NCI-H187 treated with DMSO at 0.1 percent for 48 hours (cell line): ENCODE measurements at places on chromosomes 2 and 18.
A peak's percentile ranks its signal among the peaks of the same experiment; 100 is the strongest.

DNA sequence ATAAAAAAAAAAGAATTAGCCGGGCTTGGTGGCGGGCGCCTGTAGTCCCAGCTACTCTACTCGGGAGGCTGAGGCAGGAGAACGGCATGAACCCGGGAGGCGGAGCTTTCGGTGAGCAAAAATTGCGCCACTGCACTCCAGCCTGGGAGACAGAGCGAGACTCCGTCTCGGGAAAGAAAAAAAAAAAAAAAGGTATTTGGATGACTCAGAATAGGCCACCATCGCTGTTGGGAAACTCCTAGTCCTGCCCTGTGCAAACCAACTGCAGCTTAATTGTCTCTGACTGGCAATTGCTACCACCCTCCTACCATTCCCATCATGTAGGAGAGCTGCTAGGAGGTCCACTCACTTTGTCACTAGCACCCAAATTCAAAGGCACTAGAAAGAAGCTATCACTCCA, 43.5 kb downstream of the ATP8B1 start:
- DNase-seq = no peak

GRCh38 chr2:201915446-201915845, 109.1 kb downstream of the CDK15 start:
- DNase-seq = no peak

GRCh38 chr2:2116657-2117056, 214.4 kb downstream of the MYT1L start:
- no peak for DNase-seq

DNA sequence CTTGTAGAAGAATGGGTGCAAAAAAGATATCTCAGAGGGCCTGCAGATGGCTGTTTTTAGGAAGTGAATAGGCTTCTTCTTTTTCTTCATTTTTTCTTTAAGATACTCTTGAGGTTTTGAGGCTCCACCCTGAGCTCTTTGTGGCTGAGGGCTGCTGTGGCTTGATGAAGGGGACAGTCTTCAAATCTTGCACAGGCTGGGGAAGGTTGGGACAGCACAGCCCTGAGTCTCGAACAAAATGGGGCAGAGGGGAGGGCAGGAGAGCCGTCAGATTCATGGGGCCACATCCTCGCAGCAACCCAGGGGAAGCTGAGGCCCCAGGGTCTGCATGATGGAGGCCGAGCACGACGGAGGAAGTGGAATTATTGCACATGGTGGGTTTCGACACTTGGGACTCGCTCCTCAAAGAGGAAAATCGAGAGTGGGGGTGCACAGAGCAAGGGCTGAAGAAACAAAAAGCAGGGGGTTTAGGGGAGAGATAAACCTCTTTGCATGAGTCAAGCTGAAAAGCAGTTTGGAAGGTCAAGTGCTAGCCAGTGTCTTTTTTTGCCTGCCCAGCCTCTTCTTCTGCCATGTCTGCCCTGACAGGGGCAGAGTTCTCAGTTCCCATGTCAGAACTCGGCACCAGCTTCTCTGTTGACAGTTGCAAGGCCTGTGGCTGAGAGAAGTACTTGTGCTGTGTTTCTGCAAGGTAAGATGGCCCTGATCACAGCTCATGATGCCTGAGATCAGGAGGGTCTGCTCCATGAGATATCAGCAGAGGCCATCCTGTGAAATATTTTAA, 19.5 kb downstream of the INPP4A start:
- DNase-seq = no peak

- DNase-seq = no peak
These were observed 58.6 kb downstream of the NCK2 start for GRCh38 chr2:105803337-105803736.

DNA sequence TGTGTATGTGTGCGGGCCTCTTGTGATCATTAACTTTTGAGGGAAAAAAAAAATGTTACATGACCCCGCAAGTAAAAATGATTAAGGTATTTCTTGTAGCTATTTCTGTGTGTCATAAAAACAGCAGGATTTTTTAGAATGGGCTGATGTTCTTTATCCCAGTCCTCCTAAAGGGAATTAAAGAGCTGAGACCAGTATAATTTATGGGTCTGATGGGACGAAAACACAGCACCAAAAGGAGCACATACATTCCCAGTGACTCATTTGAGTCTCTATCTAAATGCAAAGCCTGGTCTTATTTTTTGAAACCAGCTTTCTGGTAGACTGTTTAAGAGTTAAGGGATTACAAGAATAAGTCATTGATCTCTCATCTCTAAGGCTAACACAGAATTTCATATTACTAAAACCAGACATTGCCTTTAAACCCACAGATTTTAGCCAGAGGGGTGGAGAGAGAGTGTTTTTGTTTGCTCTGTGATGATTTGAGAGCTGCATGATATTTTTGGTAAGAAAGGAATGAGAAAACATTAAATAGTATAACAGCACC, 342.3 kb upstream of the EPHA4 start:
- no peak for DNase-seq

- no peak for DNase-seq
These were observed 189.8 kb downstream of the NCK2 start for GRCh38 chr2:105934467-105934866.

- no peak for DNase-seq
These were observed 478.7 kb upstream of the POU3F3 start for GRCh38 chr2:104375206-104375605.

- DNase-seq = no peak
These were observed 311.6 kb upstream of the CDH7 start for GRCh38 chr18:65439188-65439587.

DNA sequence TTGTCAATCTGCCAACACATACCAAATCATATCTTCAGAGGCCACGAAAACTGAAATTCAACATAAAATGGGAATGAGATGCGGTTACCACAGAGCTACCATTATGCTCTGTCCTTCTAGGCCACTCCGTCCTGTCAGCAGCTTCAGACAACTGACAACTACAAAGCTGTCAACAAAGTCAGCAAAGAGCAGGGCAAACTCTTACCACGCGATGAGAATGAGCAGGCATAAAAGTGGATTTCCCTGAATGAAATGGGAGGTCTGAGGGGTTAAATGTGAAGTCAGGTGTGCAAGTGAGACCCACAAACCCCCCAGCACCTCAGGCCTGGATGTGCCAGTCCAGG, 130.1 kb downstream of the LNPK start:
- DNase-seq = no peak

DNA sequence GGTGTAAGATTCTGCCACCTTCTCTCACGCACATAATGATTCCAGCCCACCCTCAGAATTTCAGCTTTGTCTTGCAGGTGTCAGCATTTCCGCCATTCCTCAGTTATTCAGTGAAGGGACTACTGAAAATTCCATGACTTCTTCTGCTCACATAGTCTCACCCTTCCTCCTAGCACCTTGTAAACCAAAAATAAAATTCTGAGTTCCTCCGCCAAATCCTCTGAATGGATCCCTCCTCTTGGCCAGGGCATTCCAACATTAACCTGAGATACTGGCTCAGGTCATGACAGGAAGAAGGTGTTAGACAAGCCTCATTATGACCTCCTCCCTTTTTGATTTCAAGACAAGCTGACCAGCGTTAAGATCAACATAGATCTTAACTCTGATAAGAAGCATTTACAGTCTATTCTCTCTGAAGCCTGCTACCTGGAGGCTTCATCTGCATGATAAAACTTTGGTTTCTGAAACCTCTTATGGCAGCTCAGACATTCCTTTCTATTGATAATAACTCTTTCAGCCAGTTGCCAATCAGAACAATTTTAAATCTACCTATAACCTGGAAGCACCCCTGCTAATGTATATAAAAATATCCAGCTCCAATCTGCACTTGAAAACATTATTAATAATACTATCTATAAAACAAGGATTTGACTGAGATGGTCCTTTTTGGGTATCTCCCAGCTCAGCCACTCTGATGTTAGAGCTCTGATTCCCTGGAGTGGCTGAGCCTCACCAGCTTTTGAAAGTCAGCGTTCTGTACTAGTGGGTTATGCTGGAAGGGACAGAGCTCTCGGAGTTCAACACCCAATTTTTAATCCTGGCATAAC, 136.4 kb upstream of the APCDD1 start:
- DNase-seq = no peak

DNA sequence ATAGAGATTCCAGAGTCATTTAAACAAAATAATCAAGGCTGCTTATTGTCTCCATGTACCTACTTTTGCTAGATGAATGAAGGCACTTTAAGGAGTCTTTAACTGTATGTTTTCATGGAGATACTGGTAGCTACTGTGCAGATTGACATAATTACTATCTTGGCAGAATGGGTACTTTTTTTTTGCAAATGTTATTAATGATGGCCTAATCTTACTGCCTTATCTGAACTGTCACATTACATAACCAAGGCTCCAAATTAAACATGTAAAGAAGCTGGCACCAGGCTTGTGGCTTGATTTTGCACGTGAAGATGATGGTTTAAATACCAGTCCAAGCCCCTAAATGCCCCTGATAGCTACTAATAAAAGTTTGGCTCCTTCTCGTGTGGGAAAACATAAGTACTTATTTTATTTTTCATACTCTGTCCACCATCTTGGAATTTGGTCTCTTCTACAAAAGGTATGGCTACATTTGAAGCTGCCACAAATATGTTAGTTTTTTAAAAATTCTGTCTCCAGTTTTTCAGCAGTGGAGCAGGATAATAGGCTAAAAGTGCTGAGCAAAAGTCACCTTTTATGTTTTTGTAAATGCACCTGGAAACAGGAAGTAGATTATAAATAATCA, 4.1 kb downstream of the TRIB2 start:
- DNase-seq = no peak

GRCh38 chr2:71886241-71886640, 261.4 kb downstream of the CYP26B1 start:
- DNase-seq = no peak

GRCh38 chr2:71700658-71701397, 247.5 kb downstream of the DYSF start:
- DNase-seq = no peak

- DNase-seq = no peak
These were observed 49.3 kb downstream of the ZNF516 start for GRCh38 chr18:76445741-76446232.

DNA sequence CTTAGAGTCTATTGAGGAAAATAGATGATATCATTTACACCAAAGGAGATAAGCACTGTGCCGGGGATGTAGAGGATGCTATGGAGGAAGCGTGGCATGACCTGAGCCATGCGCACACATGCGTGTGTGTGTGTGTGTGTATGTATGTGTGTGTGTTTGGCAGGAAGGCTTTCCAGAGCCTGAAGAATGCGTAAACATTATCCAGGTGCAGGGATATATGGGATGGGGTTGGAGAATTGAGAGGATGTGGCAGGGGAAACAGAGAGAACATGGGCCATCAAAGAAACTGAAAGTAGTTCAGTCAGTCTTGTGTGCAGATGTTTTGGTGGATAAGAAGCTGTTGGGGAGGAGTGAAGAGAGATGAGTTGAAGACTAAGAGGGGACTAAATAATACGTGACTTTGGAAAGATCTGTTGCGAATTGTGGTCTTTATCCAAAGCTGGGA, 9.3 kb upstream of the STAT1 start:
- no peak for DNase-seq

GRCh38 chr2:120491111-120491625, 145.2 kb downstream of the INHBB start:
- no peak for DNase-seq

GRCh38 chr2:86623043-86623493, 597 bp downstream of the RNF103 start:
- no peak for DNase-seq

- DNase-seq = peak; percentile 6
These were observed 24.6 kb upstream of the ATOH8 start for GRCh38 chr2:85728883-85729824.

- DNase-seq = no peak
These were observed 7.3 kb upstream of the MTLN start for GRCh38 chr2:110219496-110220189.

GRCh38 chr2:11493282-11493681, 27.3 kb upstream of the E2F6 start:
- no peak for DNase-seq

- DNase-seq = no peak
These were observed 2.3 kb upstream of the PTPN18 start for GRCh38 chr2:130353291-130354138.

- no peak for DNase-seq
These were observed 86.7 kb upstream of the TMEM18 start for GRCh38 chr2:763766-764525.

DNA sequence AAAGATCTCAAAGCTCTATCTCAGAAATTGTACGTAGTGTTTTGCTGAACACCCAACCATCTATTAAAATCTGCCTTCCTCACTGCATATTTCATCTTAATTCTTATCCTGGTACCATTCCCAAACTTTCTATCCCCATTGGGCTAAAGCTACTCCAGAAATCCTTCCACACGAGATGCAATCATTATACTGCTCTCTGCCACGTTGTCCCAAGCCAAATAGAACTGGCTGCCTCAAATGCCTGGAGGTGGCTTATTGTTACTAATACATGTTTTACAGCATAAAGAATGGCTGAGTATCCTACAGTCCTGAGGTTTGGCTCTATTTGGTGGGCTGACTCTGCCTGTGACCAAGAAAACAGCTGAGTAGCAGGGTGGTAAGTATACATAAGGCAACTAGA, 306.0 kb upstream of the ACVR2A start:
- DNase-seq = no peak

DNA sequence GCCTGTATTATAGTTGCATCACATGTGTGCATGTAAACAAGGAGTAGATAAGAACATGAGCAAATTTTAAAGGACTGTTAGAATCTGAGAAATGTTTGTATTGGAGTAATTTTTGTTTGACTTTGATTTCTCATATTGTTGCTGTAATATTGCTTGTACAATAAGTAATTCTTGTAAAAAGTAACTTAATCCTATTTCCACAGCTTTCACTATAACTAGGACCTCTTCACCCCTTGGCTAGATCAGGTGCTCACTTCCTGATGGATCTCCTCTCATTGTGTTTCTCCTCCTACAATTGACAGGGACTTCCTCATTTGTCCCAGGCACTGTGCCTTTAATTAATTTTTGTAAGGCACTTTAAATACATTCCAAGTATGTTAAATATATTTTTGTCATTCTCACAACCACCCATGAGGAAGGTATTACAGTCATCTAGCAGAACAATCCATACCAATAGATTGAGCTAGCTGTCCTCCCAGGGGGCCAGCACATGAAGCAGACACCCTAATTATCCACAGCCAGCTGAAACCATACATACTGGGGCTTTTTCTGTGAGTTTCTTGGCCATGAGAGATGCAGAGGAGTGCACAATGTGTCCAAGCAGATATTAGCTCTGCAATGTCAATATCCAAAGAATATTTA, 359.5 kb upstream of the ACVR2A start:
- no peak for DNase-seq

DNA sequence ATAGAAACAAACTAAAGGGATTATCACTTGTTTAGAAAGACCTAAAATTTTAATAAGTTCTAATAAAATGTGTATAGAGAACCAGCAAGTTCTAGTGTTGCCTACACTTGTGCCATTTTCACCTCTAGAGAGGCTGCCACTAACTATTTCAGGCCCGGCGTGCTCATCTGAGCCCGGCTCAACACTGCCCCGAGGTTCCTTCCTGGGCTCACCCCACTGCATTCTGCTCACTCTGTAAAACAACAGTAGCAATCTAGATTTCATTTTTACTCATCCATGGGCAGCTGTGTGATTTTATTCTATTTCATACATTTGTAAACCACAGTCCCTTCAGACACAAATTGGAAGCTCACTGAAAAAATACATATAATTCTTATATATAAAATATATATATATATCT, 253.2 kb downstream of the L3MBTL4 start:
- no peak for DNase-seq
